CD8-positive, alpha-beta memory T cell (primary cell): ENCODE measurements at places on chromosomes 5 and 9. TPM values are rescaled to one million over a fixed set of nuclear protein-coding genes. Genes with fewer than 3 reads are reported as not detected.
A peak's percentile ranks its signal among the peaks of the same experiment; 100 is the strongest.

DNA sequence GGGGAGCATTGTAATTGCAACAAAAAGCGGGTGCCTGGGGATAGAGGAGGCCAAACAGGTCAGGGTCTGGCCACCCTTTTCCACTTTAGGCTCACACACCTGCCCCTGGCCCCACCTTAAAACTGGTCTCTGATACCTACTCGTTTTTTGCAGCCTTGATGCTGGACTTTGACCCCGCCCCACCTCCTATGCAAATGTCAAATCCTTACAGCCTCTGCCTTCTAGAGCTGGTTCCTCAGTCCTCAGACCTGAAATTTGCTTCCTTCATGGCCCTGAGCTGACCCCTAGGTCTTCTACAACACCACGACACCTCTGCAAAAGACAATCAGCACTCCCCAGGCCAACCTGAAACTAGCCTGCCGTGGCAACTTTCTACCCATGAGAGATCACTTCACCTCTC is 37.7 kb downstream of the SMIM23 start:
- no peaks in the 10 kb centered on the region for H3K4me1 ChIP-seq
- H3K36me3 ChIP-seq: no peaks in the 10 kb centered on the region
- H3K27me3 ChIP-seq: no peaks in the 10 kb centered on the region
- no peak for DNase-seq

The GPR150 gene
- 0.26 TPM for total RNA-seq

GRCh38 chr5:45260292-45260691 is 435.9 kb downstream of the HCN1 start:
- no peaks in the 10 kb centered on the region for H3K27me3 ChIP-seq
- DNase-seq: no peak
- no peaks in the 10 kb centered on the region for H3K4me1 ChIP-seq
- no peak overlapping the region for H3K4me3 ChIP-seq
- H3K27ac ChIP-seq: no peak overlapping the region

DNA sequence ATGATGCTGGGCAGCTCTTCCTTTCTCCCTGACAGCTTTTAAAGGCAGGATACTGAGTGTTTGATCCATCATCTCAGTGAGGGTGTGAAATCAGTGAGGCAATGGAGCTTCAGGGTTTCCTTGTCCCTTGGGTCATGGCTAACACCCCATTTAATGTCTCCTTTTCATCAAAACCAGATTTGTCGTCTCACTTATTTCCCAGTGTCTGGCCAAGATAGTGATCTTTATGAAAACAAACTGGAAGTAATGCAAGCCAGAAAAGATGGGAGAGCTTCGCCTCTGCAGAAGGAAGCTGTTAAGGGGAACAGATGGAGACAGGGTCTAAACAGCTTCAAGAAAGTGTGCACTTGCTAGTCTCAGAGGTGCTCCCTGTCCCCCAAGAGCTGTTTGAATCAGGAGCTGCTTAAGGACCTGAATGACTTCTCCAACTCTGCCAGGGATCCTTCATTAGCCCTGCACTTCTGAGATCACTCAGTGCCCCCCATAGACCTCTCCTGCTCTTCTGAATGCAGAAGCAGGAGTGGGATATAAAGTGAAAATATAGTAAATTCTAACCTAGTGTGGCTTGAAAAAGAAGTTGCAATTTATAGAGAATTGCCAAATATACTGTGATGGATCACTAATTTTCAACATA is 96.1 kb downstream of the F2RL2 start:
- H3K4me3 ChIP-seq: no peak overlapping the region
- H3K36me3 ChIP-seq: no peaks in the 10 kb centered on the region
- peaks cover 50% of the 10 kb centered on the region for H3K4me1 ChIP-seq
- DNase-seq: no peak

The WDR41 gene
- total RNA-seq: 28.6 TPM

The SPOCK1 gene
- total RNA-seq: not detected

GRCh38 chr5:19987612-19988361 is at the start of gene CDH18:
TSS of gene CDH18 (minus strand) at chr5:19988200. CDS start at chr5:19838986, 149,214 bp downstream.
- no peaks in the 10 kb centered on the region for H3K4me1 ChIP-seq
- no peak for DNase-seq
- no peak within 1 kb of the TSS for H3K27ac ChIP-seq
- H3K27me3 ChIP-seq: no peaks in the 10 kb centered on the region
- H3K36me3 ChIP-seq: no peaks in the 10 kb centered on the region
- no peak within 1 kb of the TSS for H3K4me3 ChIP-seq

The RICTOR gene
- 32.9 TPM for total RNA-seq

The MCIDAS gene
- total RNA-seq: not detected

The SERF1A gene
- total RNA-seq: 11.4 TPM

The SOX30 gene
- 0.11 TPM for total RNA-seq

- no peak overlapping the region for H3K27ac ChIP-seq
- no peaks in the 10 kb centered on the region for H3K27me3 ChIP-seq
- no peaks in the 10 kb centered on the region for H3K4me1 ChIP-seq
- H3K36me3 ChIP-seq: no peaks in the 10 kb centered on the region
These were observed 757.2 kb downstream of the TLE1 start for GRCh38 chr9:80932181-80932580.

DNA sequence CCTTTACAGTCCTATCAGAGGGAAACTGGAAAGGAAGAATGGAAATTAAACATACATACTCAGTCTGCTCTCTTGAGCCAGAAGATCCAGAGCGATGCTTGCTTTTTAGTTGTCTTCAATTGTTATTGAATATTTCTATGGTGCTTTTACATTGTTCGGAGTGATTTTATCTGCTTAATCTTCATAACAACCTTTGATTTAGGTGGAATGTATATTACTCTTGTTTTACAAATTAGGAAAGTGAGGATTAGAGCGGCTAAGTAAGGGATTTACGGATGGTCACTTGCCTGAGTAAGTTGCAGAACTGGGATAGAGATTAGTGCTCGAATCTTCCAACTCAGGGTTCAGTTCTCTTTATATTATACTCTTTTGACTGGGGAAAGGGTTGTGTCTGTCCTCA is 69.1 kb downstream of the PBX3 start:
- DNase-seq: no peak
- no peak overlapping the region for H3K4me3 ChIP-seq
- H3K27me3 ChIP-seq: no peaks in the 10 kb centered on the region
- H3K27ac ChIP-seq: no peak overlapping the region
- no peaks in the 10 kb centered on the region for H3K36me3 ChIP-seq
- H3K4me1 ChIP-seq: no peaks in the 10 kb centered on the region

GRCh38 chr9:115212832-115213231 is 94.9 kb upstream of the TNC start:
- no peaks in the 10 kb centered on the region for H3K36me3 ChIP-seq
- H3K27me3 ChIP-seq: no peaks in the 10 kb centered on the region
- H3K4me3 ChIP-seq: no peak overlapping the region

- H3K27ac ChIP-seq: no peak overlapping the region
- no peak for DNase-seq
- H3K4me3 ChIP-seq: no peak overlapping the region
- no peaks in the 10 kb centered on the region for H3K27me3 ChIP-seq
- H3K4me1 ChIP-seq: no peaks in the 10 kb centered on the region
These were observed 36.2 kb upstream of the PRXL2C start for GRCh38 chr9:96691326-96691725.

GRCh38 chr9:127776195-127776923 is 2.1 kb downstream of the SH2D3C start:
- H3K4me1 ChIP-seq: peaks cover 49% of the 10 kb centered on the region
- H3K36me3 ChIP-seq: peaks cover 17% of the 10 kb centered on the region
- peak; percentile 62 for DNase-seq
- no peaks in the 10 kb centered on the region for H3K27me3 ChIP-seq
- peak overlapping the region; percentile 68 for H3K4me3 ChIP-seq

GRCh38 chr9:106310782-106311181 is 552.2 kb upstream of the ZNF462 start:
- no peak overlapping the region for H3K27ac ChIP-seq
- H3K36me3 ChIP-seq: no peaks in the 10 kb centered on the region
- DNase-seq: no peak
- no peaks in the 10 kb centered on the region for H3K4me1 ChIP-seq
- no peak overlapping the region for H3K4me3 ChIP-seq
- H3K27me3 ChIP-seq: no peaks in the 10 kb centered on the region

DNA sequence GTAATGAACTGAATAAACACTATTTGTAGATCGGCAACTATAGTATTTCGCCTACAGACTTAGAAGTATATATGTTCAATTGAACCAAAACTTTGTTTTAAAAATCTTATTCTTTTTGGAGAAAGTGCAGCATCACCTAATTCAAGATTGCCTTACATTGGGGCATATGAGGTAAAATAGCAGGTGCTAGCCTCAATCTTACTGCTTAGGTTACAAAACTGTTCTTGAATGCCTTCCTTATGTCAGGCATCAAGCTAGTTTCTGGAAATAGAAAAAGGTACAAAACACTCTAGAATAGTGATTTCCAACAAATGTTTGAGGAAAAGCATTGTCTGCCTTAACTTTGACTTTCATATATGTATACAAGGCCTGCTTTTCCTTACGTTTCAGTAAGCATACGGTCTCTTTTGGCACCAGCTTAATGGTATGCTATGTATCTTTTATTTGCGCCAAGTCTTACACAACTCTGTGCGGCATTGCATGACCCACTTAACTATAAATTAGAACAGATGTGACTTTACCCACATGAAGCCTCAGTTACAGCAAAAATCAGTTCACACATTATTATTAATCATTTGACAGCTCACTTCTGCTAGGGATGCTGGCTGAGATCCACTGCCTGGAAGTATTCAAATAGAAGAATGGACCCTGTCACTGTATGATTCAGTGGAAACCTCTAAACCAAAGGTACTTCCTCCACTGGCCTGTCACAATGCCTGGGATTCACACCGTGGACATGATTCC is 174.1 kb downstream of the PRELID2 start:
- no peaks in the 10 kb centered on the region for H3K36me3 ChIP-seq
- no peaks in the 10 kb centered on the region for H3K4me1 ChIP-seq
- no peak overlapping the region for H3K27ac ChIP-seq
- H3K4me3 ChIP-seq: no peak overlapping the region

GRCh38 chr5:131644822-131645221 is 9.8 kb upstream of the RAPGEF6 start:
- no peak for DNase-seq
- H3K27me3 ChIP-seq: no peaks in the 10 kb centered on the region
- no peaks in the 10 kb centered on the region for H3K36me3 ChIP-seq
- H3K27ac ChIP-seq: no peak overlapping the region

The POLR3G gene
- total RNA-seq: 15.1 TPM

GRCh38 chr5:74095871-74096270 is 469.9 kb downstream of the ARHGEF28 start:
- H3K4me3 ChIP-seq: no peak overlapping the region
- no peak for DNase-seq
- H3K4me1 ChIP-seq: no peaks in the 10 kb centered on the region

GRCh38 chr5:69364850-69365249 is 4.5 kb downstream of the AK6 start:
- DNase-seq: no peak
- no peaks in the 10 kb centered on the region for H3K27me3 ChIP-seq
- H3K4me3 ChIP-seq: no peak overlapping the region
- H3K4me1 ChIP-seq: peaks cover 14% of the 10 kb centered on the region
- peaks cover 23% of the 10 kb centered on the region for H3K36me3 ChIP-seq
- H3K27ac ChIP-seq: no peak overlapping the region

The DMGDH gene
- not detected for total RNA-seq

DNA sequence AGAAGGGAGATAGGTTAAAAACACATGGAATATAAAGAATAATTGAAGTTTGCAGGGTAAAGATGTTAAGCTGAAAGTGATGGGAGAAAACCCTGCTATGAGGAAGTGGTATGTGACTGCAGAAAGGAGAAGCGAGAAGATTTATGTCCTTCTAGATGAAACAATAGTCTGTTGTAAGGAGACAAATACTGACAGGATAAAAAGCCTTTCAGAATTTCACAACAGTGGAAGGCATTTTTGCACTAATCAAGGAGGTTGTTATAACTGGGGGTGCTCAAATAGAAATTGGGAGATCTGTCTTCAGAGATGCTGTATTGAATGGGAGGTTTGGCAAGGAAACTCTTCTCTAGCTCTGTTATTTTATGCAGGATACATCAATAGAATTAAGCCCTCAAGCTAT is 69.6 kb downstream of the NMUR2 start:
- no peak for DNase-seq
- H3K27ac ChIP-seq: no peak overlapping the region
- no peaks in the 10 kb centered on the region for H3K4me1 ChIP-seq
- H3K27me3 ChIP-seq: no peaks in the 10 kb centered on the region
- H3K4me3 ChIP-seq: no peak overlapping the region

- DNase-seq: no peak
- peak overlapping the region; percentile 29 for H3K27ac ChIP-seq
- H3K27me3 ChIP-seq: no peaks in the 10 kb centered on the region
- no peak overlapping the region for H3K4me3 ChIP-seq
- no peaks in the 10 kb centered on the region for H3K36me3 ChIP-seq
These were observed 272.9 kb upstream of the PTGER4 start for GRCh38 chr5:40406741-40407211.

DNA sequence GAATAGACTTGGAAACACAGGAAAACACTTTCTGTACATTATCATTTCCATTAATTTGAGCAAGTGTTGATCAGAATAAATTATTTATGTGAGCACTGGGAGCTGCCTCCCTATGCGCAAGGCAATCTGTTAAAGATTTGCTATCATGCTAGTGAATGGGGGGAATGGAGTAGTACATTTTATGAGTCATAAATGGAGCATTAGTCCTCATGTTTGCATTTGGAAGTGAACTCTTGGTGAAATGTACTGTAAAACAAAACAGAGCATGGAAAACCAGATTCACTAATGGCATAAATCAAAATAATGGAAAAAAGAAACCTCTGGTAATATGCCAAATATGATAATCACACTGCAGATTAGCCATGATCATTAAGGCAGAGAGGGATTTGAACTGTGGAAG is 40.5 kb upstream of the TMC1 start:
- H3K4me1 ChIP-seq: peaks cover 6% of the 10 kb centered on the region
- no peak overlapping the region for H3K27ac ChIP-seq
- H3K4me3 ChIP-seq: no peak overlapping the region
- DNase-seq: no peak
- no peaks in the 10 kb centered on the region for H3K27me3 ChIP-seq

- no peak overlapping the region for H3K4me3 ChIP-seq
- no peaks in the 10 kb centered on the region for H3K27me3 ChIP-seq
- DNase-seq: no peak
- H3K27ac ChIP-seq: no peak overlapping the region
- H3K36me3 ChIP-seq: no peaks in the 10 kb centered on the region
These were observed 41.2 kb downstream of the DNAJC21 start for GRCh38 chr5:34970552-34970951.

GRCh38 chr5:146340260-146341081 is 1.8 kb downstream of the POU4F3 start:
- no peak for DNase-seq
- no peak overlapping the region for H3K27ac ChIP-seq
- no peaks in the 10 kb centered on the region for H3K36me3 ChIP-seq

The CDC25C gene
- 5.3 TPM for total RNA-seq

The TPRN gene
- 14.1 TPM for total RNA-seq

DNA sequence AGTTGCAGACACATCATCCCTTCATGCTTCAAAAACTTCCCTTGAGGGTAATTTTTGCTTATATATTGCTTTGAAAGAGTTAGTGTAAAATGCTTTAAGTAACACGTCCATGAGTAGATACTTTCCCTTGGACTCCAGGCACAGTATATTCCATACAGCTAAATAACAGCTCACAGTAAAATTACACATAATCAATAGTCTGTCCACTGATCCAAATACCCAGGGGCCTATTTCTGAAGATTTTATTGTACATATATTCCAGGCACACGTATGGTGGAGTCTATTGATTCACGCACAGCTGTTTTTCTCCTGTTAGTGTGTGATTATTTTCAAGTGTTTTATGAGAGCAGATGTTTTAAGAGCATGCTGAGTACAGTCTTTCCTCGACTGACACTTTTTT is 223.7 kb upstream of the GRAMD2B start:
- no peaks in the 10 kb centered on the region for H3K36me3 ChIP-seq
- no peak for DNase-seq
- H3K27me3 ChIP-seq: no peaks in the 10 kb centered on the region
- H3K27ac ChIP-seq: no peak overlapping the region
- no peaks in the 10 kb centered on the region for H3K4me1 ChIP-seq
- no peak overlapping the region for H3K4me3 ChIP-seq
